ENCODE measurements at places on chromosomes 12 and 14. TPM values are rescaled to one million over a fixed set of nuclear protein-coding genes. Genes with fewer than 3 reads are reported as not detected.

DNA sequence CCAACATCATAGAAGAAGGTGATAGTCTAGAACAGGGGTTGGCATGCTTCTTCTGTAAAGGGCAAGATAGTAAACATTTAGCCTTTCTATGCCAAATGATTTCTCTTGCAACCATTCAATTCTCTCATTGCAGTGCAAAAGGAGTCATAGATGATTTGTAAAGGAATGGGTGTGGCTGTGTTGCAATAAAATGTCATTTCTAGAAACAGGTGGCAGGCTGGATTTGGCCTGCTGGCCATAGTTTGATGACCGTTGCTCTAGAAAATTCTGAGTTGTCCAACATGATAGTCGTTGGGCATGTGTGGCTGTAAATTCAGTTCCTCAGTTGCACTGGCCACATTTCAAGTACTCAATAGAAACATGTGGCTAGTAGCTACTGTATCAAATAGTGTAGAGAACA is 21.7 kb downstream of the SMCO2 start:
- H3K27me3 ChIP-seq: no peaks in the 10 kb centered on the region
- no peak overlapping the region for H3K27ac ChIP-seq

- no peak overlapping the region for H3K4me3 ChIP-seq
- H3K27ac ChIP-seq: peak overlapping the region; percentile 94
- DNase-seq: peak; percentile 89
- H3K4me1 ChIP-seq: no peaks in the 10 kb centered on the region
Measured at GRCh38 chr12:52058631-52059361, 7.6 kb downstream of the NR4A1 start.

DNA sequence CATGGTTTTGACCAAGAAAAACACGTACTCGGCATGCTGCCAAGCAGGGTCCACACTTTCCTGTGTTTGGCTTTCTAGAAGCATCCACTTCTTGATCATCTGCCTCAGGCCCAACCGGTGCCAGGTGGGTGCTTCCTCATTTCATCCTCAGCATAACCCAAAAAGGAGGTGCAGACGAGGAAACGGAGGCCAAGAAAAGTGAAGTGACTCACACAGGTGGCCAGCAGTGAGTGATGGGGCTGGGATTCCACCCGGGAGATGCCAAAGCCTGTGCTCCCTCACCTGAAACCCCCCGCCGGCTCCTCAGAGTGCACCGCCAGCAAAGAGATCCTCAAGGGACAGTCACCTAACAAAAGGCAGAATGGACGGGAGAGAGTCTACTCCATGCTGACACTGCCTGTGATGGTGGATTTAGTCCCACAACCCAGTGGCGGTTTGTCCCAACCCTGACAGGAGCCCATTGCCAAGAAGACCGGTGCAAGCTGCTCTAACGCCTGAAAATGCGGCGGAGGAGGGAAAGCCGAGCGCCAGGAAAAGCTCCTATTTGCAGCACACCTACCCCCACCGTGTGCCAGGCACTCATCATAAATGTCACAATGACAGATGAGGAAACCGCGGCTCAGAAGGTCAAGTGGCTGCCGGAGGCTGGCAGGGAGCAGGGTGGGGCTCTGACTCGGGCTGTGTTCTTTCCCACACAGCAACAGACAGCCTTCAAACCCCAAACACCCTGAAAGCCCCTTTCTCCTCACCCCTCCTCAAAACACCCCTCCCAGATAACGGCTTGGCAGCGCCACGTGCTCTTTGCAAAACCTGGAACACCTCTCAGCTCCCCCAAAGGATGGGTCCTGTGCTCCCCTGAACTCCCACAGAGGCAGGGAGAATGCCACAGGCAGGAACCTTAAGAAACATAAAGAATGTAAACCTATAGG is 18.8 kb downstream of the BCL11B start:
- H3K27me3 ChIP-seq: peaks cover 76% of the 10 kb centered on the region
- no peaks in the 10 kb centered on the region for H3K4me1 ChIP-seq
- H3K27ac ChIP-seq: no peak overlapping the region
- no peak overlapping the region for H3K4me3 ChIP-seq

DNA sequence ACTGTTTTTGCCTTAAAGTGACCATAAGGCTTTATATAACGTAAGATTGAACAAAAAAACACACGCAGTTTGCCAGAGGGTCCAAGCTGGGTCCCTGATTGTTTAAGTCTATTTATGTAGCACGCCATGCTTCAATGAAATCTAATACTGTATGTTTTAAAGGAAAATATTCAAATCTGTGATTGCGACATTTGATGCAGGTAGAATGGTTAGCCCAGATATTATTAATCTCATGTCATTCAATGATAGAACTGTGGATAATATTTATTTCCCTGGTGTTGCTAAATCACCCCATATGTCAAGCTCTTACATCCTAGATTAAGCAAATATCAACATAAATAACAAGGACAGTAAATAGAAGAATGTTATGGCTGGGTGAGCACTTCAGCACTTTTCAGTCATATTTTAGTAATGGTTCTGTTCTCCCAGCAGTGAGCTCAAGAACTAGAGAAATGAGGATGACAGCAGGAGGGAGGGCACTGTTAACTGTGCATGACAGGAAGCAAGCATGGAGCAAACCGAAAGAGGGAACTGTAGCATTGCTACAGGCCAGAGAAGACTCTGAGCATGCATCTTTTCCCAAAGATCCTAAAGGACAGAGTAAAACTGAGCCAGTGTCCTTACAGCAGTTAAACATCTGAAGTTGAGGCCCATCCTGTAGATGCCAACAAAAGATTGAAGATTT is 465.7 kb upstream of the MGAT4C start:
- H3K27ac ChIP-seq: no peak overlapping the region
- no peak for DNase-seq
- H3K4me3 ChIP-seq: no peak overlapping the region
- H3K27me3 ChIP-seq: no peaks in the 10 kb centered on the region
- no peaks in the 10 kb centered on the region for H3K4me1 ChIP-seq

GRCh38 chr14:82759656-82760055 is 1226.0 kb upstream of the SEL1L start:
- no peak overlapping the region for H3K4me3 ChIP-seq
- no peaks in the 10 kb centered on the region for H3K36me3 ChIP-seq
- no peaks in the 10 kb centered on the region for H3K4me1 ChIP-seq
- H3K27ac ChIP-seq: no peak overlapping the region
- H3K27me3 ChIP-seq: no peaks in the 10 kb centered on the region

DNA sequence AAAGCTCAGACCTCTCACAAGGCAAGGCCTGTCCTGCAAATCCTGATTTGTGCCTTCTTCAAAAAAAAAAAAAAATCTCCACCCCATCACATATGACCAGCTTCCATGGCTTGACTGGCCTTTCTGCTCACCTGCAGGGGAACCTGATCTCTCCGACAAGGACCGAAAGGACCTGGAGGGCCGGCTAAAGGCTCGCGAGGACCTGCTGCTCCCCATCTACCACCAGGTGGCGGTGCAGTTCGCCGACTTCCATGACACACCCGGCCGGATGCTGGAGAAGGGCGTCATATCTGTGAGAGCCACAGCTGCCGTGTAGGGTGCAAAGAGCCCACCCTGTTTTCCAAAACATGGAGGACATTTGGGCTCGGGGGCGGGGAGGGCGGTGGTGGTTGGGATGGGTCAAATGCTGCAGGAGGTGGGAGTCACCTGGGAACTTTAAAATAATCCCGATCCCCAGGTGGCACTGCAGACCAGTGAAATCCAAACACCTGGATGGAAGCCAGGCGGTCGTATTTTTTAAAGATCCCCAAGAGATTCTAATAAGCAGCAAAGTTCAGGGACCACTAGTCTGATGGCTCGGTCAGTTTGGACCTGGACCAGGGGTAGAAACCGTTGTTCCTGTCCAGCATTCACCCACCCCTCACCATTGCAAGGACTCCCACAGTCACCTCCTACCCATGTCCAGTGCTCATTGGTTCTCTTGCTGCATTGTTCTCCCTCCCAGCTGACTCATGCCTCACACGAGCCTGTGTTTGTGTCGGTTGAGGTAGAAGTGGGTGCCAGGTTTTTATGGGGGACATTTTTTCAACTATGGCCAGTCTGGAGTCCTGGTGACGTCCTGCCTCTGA is 44.8 kb downstream of the FOXN4 start:
- DNase-seq: peak; percentile 90
- peaks cover 90% of the 10 kb centered on the region for H3K36me3 ChIP-seq
- peaks cover 14% of the 10 kb centered on the region for H3K4me1 ChIP-seq
- H3K4me3 ChIP-seq: no peak overlapping the region
- H3K27ac ChIP-seq: peak overlapping the region; percentile 61

DNA sequence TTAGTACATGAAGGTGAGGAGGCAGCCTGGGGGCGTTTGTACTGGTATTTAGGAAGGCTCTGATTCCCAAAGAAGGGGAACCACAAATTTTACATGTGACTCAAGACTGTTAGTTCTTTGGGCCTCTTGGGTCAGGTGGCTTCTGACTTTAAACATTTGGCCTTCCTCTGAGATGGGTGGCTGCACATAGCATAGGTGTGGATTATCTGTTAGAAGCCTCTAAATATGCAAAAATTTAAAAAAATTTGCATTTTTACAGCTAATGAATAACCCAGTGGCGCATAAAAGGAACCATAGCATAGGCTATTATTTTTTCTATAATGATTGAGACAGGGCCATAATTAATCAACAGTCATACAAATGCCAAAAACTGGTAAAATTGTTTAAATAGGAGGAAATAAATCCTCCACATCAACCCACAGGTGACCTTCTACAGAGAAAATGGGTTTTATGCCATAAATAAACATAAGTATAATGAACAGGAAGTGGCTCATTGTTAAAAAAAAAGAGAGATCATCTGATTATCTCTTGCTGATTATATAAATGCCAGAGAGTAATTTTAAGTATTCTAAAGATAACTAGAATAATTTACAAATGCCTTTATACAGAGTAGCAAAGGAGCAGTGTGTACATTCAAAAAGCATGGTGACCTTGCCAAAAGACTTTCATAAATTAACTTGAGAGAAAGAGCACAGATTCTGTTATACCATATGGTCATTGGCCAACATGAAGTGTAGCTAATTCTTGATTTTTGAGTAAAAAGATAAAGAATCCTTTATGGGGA is 284.2 kb upstream of the ATP2B1 start:
- DNase-seq: no peak
- no peaks in the 10 kb centered on the region for H3K27me3 ChIP-seq
- no peak overlapping the region for H3K27ac ChIP-seq
- H3K4me1 ChIP-seq: no peaks in the 10 kb centered on the region
- H3K36me3 ChIP-seq: no peaks in the 10 kb centered on the region

DNA sequence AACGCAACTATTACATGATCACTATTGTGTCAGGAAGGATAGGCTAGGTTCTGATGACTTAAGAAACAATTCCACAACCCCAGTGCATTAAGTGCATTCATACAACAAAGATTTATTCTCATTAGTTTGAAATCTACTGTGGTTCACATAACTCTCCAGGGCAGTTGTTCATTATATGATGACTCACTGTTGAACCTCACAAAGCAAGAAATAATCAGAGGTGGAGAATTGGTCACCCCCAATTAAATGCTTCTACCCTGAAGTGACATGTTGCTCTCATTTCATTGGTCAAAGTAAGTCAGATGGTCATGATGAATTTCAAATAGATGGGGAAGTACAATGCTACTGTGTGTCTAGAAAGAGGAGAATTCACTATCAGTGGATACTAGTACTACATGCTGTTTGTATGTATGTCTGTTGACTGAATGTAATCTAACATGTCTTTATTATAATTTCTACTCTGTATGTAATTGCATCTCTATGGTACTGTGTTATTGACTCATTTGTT is 6.1 kb upstream of the HELB start:
- H3K27ac ChIP-seq: no peak overlapping the region
- H3K4me3 ChIP-seq: no peak overlapping the region
- no peaks in the 10 kb centered on the region for H3K27me3 ChIP-seq
- DNase-seq: no peak
- no peaks in the 10 kb centered on the region for H3K4me1 ChIP-seq

PLEKHH1 gene
- total RNA-seq: 2.0 TPM

Data from sigmoid colon (tissue), 7 donors.